ENCODE measurements at places on chromosomes 16 and 17.

DNA sequence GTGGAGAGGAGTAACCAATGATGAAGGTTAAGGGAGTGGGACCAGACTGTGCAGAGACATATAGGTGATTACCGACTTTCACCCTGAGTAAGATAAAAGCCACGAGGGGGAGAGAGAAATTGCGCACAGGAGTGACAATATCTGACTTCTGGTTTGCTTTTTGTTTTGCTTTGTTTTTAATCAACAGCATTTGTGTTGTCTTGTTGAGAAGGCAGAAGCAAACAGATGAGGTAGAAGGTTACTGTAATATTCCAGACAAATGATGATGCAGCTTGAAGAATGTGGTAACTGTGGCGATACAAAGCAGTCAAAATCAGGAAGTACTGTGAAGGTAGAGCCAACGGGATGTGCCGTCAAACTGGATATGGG is 7.5 kb downstream of the PELP1 start:
- H3K27me3 ChIP-seq = no peaks in the 10 kb centered on the region
- H3K27ac ChIP-seq = peak overlapping the region; percentile 65
- no peaks in the 10 kb centered on the region for H3K36me3 ChIP-seq
- H3K4me3 ChIP-seq = peak overlapping the region; percentile 34
- peak; percentile 53 for DNase-seq

- no peaks in the 10 kb centered on the region for H3K27me3 ChIP-seq
- DNase-seq = no peak
- no peaks in the 10 kb centered on the region for H3K36me3 ChIP-seq
- H3K27ac ChIP-seq = no peak overlapping the region
- H3K4me1 ChIP-seq = no peaks in the 10 kb centered on the region
These were observed 20.0 kb downstream of the CHAD start for GRCh38 chr17:50448643-50449042.

DNA sequence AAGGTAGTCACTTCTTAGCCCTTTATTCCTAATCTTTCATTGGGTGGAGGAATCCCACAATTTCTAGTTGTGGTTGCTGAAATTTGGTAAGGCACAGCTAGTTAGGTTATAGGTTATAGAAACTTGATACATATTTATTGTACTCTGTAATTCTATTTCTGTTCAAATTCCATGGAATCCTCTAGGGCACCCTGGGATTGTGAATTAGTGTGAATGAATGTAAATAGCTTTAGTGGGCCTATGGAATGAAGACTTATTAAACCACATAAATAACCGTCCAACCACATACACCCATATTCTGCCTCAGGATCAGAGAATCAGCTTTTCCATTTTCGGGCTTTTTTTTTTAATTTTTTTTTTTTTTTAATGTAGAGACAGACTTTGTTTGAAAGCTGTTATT is 9.2 kb downstream of the TANC2 start:
- no peaks in the 10 kb centered on the region for H3K36me3 ChIP-seq
- H3K4me3 ChIP-seq = no peak overlapping the region
- no peaks in the 10 kb centered on the region for H3K4me1 ChIP-seq
- H3K27ac ChIP-seq = no peak overlapping the region
- no peak for DNase-seq

GRCh38 chr17:81572563-81573168 is 20.5 kb upstream of the FAAP100 start:
- H3K4me1 ChIP-seq = no peaks in the 10 kb centered on the region
- H3K27me3 ChIP-seq = no peaks in the 10 kb centered on the region
- H3K36me3 ChIP-seq = peaks cover 59% of the 10 kb centered on the region
- no peak for DNase-seq

GRCh38 chr16:71672803-71673581 is 47.0 kb downstream of the MARVELD3 start:
- H3K27me3 ChIP-seq = no peaks in the 10 kb centered on the region
- peaks cover 35% of the 10 kb centered on the region for H3K36me3 ChIP-seq
- no peaks in the 10 kb centered on the region for H3K4me1 ChIP-seq
- H3K4me3 ChIP-seq = no peak overlapping the region

GRCh38 chr16:47732523-47733111 is 271.5 kb downstream of the PHKB start:
- H3K27ac ChIP-seq = no peak overlapping the region
- no peak overlapping the region for H3K4me3 ChIP-seq
- H3K4me1 ChIP-seq = no peaks in the 10 kb centered on the region
- no peaks in the 10 kb centered on the region for H3K27me3 ChIP-seq
- DNase-seq = no peak

DNA sequence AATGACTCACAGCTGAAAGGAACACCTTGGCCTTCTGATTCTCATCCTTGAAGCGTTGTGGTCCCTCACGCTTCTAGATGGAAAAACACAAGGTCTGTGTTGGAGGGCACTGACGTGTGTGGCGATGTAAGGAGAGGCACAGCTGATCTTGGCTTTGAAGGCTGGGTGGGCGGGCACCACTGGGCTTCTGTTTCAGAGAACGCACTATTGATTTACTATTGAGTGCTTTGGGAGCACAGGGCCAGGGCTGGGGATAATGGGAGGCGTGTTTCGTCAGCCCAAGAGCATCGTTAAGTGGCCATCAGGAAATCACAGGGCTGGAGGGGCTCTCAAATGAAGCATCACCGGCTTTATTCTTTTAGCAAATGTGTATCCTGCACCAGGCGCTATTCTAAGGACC is 70.7 kb downstream of the CMIP start:
- DNase-seq = no peak
- no peak overlapping the region for H3K4me3 ChIP-seq
- H3K4me1 ChIP-seq = peaks cover 14% of the 10 kb centered on the region
- no peak overlapping the region for H3K27ac ChIP-seq
- no peaks in the 10 kb centered on the region for H3K27me3 ChIP-seq

- DNase-seq = no peak
- no peak overlapping the region for H3K4me3 ChIP-seq
- no peaks in the 10 kb centered on the region for H3K36me3 ChIP-seq
- H3K4me1 ChIP-seq = no peaks in the 10 kb centered on the region
These were observed 379.8 kb downstream of the CNTNAP4 start for GRCh38 chr16:76656994-76657393.

DNA sequence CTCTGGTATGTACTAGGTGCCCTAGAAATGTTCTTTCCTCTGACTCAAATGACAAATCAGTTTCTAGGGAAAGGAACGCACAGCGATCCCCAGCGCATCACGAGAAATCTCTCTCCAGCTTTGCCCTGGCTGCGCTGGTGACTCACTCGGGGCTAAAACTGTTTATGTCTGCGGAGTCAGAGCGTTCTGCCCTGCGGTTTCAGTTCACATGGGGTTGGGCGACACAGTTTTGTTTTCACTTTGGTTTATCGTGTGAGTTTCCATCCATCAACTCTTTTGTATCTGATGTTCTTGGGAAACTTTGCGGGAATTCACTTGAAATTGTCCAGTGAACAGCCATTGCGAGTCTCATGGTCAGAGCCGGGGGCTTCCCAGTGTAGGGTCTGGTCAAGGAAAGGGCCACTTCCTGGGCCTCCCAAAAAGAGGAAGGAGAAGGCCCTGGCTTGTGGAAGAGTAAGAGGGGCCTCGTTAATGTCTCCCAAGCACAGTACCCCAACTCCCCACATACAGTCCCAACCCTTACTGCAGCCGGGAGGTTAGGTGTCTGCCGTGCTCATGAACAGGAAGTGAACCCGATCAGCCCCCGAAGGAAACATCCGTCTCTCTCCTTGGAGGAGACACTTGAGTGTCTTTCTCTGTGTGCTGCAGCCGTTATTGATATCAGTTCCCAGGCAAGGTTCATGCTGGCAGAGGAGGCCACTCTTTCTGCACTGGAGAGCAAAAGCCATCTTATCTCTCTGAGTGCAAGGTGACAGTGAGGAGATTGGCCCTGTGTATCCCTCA is 643.2 kb downstream of the WWOX start:
- H3K27me3 ChIP-seq = no peaks in the 10 kb centered on the region
- no peaks in the 10 kb centered on the region for H3K36me3 ChIP-seq
- peak overlapping the region; percentile 81 for H3K27ac ChIP-seq

GRCh38 chr17:4474093-4474492 is 24.6 kb upstream of the SPNS2 start:
- H3K4me3 ChIP-seq = no peak overlapping the region
- H3K27me3 ChIP-seq = no peaks in the 10 kb centered on the region
- no peaks in the 10 kb centered on the region for H3K36me3 ChIP-seq
- DNase-seq = no peak

GRCh38 chr16:3879258-3879886 is 1.1 kb downstream of the CREBBP start:
- no peak for DNase-seq
- H3K4me1 ChIP-seq = peaks cover 57% of the 10 kb centered on the region
- no peaks in the 10 kb centered on the region for H3K27me3 ChIP-seq
- H3K27ac ChIP-seq = peak overlapping the region; percentile 65
- peak overlapping the region; percentile 55 for H3K4me3 ChIP-seq

- no peaks in the 10 kb centered on the region for H3K36me3 ChIP-seq
- H3K27me3 ChIP-seq = peaks cover 21% of the 10 kb centered on the region
- H3K4me3 ChIP-seq = no peak overlapping the region
These were observed 668 bp downstream of the JUP start for GRCh38 chr17:41785859-41786226.

- no peak overlapping the region for H3K27ac ChIP-seq
- peaks cover 29% of the 10 kb centered on the region for H3K4me1 ChIP-seq
- no peak overlapping the region for H3K4me3 ChIP-seq
- DNase-seq = no peak
- no peaks in the 10 kb centered on the region for H3K27me3 ChIP-seq
These were observed 185.3 kb upstream of the CACNG3 start for GRCh38 chr16:24070851-24071250.

- no peaks in the 10 kb centered on the region for H3K36me3 ChIP-seq
- H3K4me3 ChIP-seq = no peak overlapping the region
- no peak for DNase-seq
- no peaks in the 10 kb centered on the region for H3K4me1 ChIP-seq
- H3K27me3 ChIP-seq = no peaks in the 10 kb centered on the region
These were observed 45.7 kb upstream of the ZNF469 start for GRCh38 chr16:88337021-88337420.

DNA sequence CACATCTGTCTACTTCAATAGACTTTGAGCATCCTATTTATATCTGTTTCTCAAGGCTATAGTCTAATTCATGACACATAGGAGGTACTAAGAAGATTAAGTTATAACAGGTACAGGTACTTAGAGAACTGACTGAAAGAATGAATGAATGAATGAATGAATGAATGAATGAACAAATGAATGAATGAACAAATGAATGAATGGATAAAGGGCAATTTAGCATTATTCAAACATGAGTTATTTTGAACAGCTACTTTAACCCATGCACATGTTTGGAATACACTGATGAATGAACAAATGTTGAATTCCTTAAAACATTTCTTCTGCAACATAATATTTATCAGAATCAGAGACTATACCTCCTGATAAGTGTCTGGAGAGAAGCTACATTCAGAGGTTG is 1165.6 kb upstream of the CDH8 start:
- H3K4me1 ChIP-seq = no peaks in the 10 kb centered on the region
- H3K27me3 ChIP-seq = no peaks in the 10 kb centered on the region
- no peak overlapping the region for H3K27ac ChIP-seq

- H3K36me3 ChIP-seq = no peaks in the 10 kb centered on the region
- peak overlapping the region; percentile 24 for H3K4me3 ChIP-seq
- peaks cover 35% of the 10 kb centered on the region for H3K4me1 ChIP-seq
- peak; percentile 76 for DNase-seq
- peak overlapping the region; percentile 16 for H3K27ac ChIP-seq
- H3K27me3 ChIP-seq = no peaks in the 10 kb centered on the region
These were observed 35.8 kb upstream of the ADGRG1 start for GRCh38 chr16:57592591-57593003.

DNA sequence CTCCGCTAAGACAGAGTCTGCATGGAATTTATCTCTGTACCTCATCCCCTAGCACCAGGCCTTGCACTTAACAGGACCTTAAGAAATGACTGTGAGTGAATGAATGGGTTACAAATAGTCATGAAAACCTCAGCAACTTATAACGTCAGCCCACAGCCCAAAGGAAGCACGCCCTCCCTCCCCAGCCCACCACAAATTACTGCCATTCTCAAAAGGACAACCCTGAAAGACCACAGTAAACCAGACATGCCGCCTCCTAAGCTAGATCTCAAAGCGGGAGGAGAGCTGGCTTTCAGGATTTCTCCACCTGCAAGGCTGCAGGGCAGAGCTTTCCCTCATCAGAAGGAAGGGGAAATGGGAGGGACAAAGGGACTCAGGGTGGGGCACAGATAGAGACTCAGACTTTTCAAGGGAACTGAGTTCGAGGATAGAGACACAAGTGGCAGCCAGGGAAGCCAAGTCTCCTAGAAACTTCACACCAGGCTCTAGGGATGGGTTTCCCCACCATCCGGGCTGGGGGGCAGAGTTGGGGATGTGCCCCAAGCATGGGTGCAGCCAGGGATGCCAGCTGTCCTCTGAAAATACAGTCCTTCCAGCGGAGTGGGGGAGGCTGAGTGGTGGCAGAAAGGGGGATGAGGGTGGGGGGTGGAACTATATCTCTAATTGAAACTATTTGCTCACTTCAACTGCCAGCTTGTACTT is 56.7 kb downstream of the PLXDC1 start:
- peak; percentile 32 for DNase-seq
- peaks cover 89% of the 10 kb centered on the region for H3K4me1 ChIP-seq
- H3K27ac ChIP-seq = peak overlapping the region; percentile 42

GRCh38 chr16:51035711-51036110 is 115.4 kb downstream of the SALL1 start:
- no peaks in the 10 kb centered on the region for H3K4me1 ChIP-seq
- no peak overlapping the region for H3K4me3 ChIP-seq
- no peaks in the 10 kb centered on the region for H3K27me3 ChIP-seq
- no peak overlapping the region for H3K27ac ChIP-seq
- no peaks in the 10 kb centered on the region for H3K36me3 ChIP-seq

- no peaks in the 10 kb centered on the region for H3K27me3 ChIP-seq
- DNase-seq = no peak
- H3K36me3 ChIP-seq = peaks cover 13% of the 10 kb centered on the region
- peaks cover 30% of the 10 kb centered on the region for H3K4me1 ChIP-seq
- no peak overlapping the region for H3K27ac ChIP-seq
These were observed 2.6 kb downstream of the APRT start for GRCh38 chr16:88809068-88809675.

DNA sequence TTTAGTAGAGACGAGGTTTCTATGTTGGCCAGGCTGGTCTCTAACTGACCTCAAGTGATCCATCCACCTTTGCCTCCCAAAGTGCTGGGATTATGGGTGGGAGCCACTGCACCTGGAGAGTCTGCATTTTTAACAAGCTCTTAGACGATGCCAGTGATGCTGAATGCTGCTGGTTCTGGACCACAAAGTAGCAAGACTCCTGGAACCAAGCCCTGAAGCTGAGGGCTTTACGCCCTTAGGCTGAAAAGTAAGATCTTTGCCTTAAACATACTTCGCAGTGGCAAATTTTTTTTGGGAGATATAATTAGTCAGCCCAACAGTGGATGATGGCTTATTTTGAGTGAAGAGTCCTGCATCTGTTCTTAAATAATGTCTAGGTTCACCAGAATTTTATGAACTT is 14.0 kb downstream of the METTL9 start:
- H3K4me3 ChIP-seq = no peak overlapping the region
- DNase-seq = no peak

- no peaks in the 10 kb centered on the region for H3K36me3 ChIP-seq
- no peaks in the 10 kb centered on the region for H3K27me3 ChIP-seq
- DNase-seq = no peak
- H3K27ac ChIP-seq = no peak overlapping the region
- H3K4me3 ChIP-seq = no peak overlapping the region
- no peaks in the 10 kb centered on the region for H3K4me1 ChIP-seq
These were observed 481.9 kb downstream of the SOX9 start for GRCh38 chr17:72602517-72603419.
